Esophagus mucosa (tissue), 1 donor: ENCODE measurements at places on chromosomes 11 and 22. TPM values are rescaled to one million over a fixed set of nuclear protein-coding genes. Genes with fewer than 3 reads are reported as not detected.

DNA sequence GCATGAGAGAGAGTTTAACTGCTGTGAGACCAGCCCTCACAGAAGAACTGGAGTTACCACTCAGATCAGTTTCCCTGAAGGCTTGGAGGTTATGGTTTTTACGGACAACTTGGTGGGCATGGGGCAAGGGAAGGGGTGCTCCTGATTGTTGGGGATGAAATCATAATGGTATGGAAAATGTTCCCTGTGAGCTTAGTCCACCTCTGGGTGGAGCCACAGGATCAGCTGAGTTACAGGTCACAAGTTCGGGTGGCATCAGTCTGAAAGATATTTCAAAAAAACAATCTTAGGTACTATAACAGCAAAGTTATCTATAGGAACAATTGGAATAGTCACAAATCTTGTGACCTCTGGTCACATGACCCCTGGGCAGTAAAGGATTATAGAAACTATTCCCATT lies 162.9 kb downstream of the DLG2 start:
- no peak for ATAC-seq

- no peak for ATAC-seq
Measured at GRCh38 chr11:118652681-118653181, 26.7 kb downstream of the TREH start.

DNA sequence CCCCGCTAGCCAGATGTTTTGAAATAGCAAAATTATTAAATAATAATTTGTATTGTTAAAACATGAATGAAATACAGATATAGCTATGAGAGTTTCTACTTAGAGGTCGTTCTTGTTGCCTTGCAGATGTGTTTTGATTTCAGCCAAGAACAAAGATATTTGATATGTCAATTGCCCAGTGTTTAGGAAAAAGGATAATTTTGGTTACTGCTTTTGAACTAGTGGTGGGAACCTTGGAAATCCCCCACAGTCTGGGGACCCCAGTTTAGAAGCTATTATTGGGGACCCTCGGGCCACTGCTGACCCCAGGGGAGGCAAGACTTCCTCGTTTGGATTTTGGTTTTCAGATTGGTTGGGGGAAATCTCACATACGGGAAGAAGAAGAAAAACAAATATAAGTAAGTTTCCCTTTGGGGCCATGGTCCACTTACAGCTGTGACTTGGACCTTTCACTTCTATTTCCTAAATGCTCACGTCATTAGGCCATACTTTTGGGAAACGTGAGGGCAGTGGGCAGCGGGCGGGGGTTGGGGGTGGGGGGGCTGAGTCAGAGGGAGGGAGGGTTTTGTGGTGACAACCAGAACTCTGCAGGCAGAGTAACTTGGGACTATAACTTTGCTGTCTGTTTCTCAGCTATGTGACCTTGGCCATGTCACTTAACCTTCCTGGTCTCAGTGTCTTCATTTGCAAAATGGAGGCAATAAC lies 37.0 kb downstream of the LDLRAD3 start:
- no peak for ATAC-seq

DNA sequence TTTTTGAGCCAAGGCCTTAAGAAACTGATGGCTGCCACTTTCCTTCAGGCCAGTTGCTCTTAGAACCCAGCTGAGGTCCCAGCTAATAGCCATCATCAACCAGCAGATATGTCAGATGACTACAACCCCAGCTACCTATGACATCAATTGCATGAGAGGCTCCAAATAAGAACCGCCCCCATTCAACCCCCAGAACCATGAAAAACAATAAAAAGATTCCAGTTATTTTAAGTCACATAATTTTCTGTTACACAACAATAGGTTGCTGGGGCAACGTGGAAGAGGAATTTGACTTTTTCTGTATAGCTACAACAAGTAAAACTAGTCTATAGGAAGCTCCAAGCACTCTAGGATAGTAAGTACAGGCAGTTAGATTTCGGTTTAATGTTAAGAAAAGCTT lies 216.3 kb upstream of the MTNR1B start:
- no peak for ATAC-seq

DNA sequence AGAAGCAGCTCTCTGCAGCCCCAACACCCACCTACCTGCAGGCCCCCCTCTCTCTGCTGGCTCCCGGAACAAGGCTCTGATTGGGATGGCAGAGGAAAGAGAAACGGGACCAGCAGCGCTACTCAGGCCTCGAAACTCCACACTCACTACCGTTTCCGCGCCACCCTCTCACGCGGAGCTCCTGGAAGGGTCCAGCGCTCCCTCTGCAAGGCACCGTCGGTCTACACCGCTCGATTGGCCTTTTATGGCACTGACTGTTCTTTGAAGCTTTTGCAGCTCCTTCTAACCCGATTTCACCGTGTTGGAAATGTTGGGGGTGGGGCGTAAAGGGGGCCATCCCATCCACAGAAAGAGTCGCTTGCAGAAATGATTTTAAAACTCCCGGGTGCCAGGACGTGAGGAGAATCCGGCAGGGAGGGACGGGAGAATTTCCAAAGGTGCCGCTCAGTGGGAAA lies 323 bp upstream of the PANX1 start:
- ATAC-seq: peak; percentile 7

GRCh38 chr11:116312570-116313391 lies 460.0 kb downstream of the BUD13 start:
- peak; percentile 59 for ATAC-seq

- no peak for ATAC-seq
Measured at GRCh38 chr11:121091492-121092152, 9.4 kb upstream of the TECTA start.

- no peak for ATAC-seq
Measured at GRCh38 chr11:46475051-46475925, 83.7 kb upstream of the CHRM4 start.

DNA sequence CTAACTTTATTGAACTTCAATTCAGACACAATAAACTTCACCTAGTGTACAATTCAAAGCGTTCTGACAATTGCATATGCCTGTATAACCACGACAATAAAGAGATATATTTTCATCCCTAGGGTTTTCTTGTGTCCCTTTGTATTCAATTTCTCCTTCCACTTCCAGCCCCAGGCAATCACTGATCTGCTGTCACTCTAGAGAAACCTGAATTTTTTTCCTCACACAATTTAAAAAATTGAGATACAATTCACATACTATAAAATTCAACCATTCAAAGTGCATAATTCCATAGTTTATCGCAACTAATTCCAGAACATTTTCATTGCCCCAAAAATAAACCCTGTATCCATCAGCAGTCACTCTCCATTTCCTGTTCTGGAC lies 116.6 kb downstream of the MRTFA start:
- no peak for ATAC-seq

DNA sequence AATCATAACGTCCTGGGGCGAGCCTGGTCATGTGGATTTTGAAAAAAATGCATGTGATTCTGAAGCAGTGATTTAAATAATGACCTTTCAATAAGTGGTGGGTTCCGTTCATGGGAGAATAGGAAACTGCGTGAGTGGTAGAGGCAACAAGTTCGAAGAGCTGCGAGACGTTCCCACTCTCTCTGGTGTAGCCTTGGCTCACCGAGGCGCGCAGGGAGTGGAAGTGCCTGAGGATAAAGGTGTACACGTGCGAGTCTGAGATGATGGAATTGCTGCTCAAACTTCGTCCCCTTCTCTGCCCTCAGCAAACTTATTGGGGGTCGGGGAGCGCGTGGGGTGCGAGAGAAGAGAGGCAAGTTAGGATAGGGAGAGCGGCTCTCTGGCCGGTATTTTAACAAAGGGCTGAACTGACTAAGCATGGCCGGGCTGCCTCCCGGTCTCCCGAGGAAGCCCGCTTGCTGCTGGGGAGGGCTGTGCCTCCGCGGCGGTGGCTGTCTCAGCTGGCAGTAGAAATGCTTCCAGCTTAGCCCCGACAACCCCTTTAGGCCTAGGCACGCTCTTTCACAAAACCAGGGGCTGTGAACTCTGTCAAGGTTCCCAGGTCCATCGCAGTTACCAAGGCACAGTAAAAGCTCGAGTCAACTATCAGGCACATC lies 875 bp upstream of the STT3A start:
- ATAC-seq: peak; percentile 30

- no peak for ATAC-seq
Measured at GRCh38 chr11:45274206-45274605, 11.9 kb downstream of the SYT13 start.

DNA sequence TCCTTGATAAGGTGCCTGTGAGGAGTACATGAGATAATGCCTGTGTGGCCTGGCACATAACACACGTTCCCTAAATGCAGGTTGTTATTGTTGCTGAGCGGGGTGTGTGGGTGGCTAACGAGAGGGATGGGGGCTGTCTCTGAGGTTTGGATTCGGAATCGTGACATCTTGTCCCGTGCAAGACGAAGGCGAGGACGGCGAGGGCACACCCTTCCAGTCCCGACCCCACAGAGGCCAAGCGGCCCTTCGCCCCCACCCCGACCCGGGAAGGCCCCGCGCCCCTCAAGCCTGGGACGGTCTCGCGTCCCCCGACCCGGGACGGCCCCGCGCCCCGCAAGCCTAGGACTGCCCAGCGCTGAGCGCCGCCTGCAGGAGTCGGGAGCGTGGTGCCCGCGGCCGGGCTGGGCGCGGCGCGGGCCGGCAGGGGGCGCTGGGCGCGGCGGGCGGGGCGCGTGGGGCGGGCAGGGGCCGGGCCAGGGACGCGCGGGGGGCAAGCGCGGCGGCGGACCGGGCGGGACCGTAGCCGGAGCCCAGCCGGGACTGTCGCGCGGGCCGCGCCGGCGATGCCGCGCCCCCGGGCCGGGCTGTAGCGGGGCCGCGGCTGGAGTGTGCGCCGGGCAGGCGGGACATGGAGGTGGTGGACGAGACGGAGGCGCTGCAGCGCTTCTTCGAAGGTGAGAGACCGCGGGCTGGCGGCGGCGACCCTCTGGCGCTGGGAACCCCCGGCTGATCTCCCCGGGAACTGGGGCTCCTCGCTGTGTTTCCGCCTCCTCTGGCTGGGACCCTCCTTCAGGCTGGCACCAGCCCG lies at the start of gene MYRF:
TSS of gene MYRF (plus strand) at position 520 of the 808 bp plus-strand sequence. CDS start at position 629, 109 bp downstream.
- peak; percentile 38 for ATAC-seq

DNA sequence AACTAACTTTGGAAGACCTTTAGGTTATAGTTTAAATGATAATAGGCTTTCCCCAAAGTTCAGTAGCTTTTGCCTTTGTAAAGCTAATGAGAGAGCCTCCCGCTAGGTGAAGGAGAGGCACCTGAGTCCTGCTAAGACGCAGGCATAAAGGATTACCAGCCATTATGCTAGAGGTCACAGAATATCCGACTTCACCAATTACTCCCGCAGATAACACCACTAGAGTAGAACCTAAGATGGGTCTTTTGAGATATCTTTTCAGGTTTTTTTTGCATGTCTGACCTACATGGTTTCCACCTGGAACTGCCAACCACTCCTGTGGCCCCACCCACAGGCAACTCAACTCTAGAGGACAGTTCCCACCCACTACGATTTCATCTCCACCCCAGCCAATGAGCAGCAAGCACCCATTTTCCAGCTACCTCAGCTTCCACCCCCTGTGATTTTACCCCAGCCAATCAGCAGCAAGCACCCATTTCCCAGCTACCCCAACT lies 314.3 kb downstream of the BRD1 start:
- ATAC-seq: no peak

DNA sequence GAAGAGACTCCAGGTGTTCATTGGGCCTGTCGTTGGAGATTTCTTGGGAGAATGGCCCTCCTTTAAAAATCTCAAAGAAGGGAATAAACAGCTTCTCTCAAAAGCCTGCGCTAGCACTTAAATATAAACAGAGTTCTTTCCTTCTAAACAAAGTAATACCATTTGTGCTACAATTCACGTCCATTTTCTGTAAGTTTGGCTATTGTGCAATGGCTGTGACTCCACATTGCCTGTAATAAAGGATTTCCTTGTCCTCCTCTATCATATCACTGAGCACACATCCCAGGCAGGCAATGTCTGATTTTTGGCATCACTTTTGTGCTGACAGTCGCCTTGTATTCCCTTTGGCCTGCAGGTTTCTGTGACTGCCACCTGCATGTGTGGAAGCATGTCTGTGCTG lies 4.9 kb upstream of the ADAMTS8 start:
- no peak for ATAC-seq

DNA sequence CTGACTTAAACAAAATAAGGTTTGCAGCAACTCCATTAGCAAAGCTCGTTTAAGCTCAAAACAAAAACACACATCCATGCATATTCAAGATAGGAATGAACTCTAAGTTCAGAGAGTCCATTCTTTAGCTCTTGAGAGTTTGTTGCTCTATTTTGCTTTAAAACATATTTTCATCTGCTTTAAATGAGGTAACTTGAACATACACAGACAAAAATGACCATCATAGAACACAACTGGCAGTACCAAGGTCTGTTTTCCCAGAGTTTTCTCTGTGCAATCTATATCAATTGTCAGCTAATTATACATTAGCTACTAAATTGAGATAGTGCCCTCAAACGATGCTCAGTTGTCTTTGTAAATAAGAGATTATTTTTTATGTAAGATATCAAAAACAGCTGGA lies 423.2 kb upstream of the ANO3 start:
- no peak for ATAC-seq

- peak; percentile 15 for ATAC-seq
Measured at GRCh38 chr11:119878990-119879389, 150.0 kb upstream of the NECTIN1 start.

GRCh38 chr11:3197044-3197695 lies 21.4 kb downstream of the MRGPRG start:
- ATAC-seq: no peak

DNA sequence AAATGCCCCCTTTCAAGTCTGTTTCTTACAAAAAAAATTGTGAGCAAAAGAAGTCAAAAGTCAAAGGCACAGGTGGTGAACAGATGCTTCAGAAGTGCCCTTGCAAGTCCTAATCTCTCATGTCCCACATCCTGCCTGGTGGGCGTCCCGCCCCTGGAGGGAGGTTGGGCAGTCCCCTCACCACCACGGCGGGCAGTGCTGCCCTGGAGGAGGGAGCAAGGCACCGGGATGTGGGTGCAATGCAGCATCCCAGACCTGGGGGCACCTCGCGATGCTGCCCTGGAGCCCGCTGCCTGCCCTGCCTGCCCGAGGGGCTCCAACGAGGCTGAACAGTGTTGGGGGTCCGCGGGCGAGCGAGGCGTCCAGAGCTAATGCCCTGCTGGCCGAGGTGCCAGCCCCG lies 15.9 kb downstream of the MRGPRG start:
- no peak for ATAC-seq

- no peak for ATAC-seq
Measured at GRCh38 chr22:33923660-33924246, 3.5 kb upstream of the LARGE1 start.

Gene C11orf86
- not detected for total RNA-seq

Gene SART1
- 29.7 TPM for total RNA-seq

Gene ROBO4
- total RNA-seq: 2.3 TPM

Gene MS4A1
- total RNA-seq: 2.9 TPM

Gene SUSD2
- total RNA-seq: 1.4 TPM

Gene NEFH
- total RNA-seq: not detected

Gene VWA5A
- total RNA-seq: 9.6 TPM

Gene OR4C12
- total RNA-seq: not detected
